ENCODE measurements at places on chromosomes 6 and 20.

- DNase-seq, result no peak
Measured at GRCh38 chr6:168602576-168602975, 161.6 kb downstream of the SMOC2 start.

- DNase-seq, result no peak
Measured at GRCh38 chr20:2509468-2509781, 710 bp upstream of the ZNF343 start.

DNA sequence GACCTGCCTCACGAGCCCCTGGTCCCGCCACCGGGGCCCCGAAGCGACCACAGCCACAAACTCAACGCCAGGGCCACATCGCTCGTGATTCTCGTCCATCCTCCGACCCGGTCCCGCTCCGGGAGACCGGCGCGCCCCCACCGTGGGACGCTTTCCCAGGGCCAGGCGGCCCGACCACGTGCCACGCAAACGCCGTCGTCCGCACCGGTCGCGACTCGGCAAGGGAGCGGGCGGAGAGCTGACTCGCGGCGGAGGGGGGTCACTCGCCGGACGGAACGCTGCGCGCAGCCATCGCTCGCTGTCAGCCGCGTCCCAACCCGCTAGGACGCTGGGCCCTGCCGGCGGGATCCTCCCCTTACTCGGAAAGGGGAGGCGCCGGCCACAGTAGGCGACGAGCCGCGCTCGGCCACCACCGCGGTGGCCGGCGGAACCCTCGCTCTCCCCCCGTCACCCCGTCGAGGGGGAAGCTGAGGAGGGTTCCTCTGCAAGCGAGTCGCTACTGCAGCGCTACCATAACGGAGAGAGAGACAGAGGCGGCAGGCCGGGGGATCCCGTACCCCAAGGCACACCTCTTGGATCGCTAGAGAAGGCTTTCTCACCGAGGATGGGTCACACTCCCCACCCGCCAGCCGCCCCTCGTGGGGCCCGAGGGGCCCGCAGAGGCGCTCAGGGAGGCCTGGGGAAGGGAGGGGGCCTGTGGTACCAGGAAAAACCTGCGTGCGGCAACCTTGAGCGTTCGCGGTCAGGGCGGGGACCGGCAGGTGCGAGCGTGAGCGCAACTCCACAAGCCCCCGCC is 511.8 kb upstream of the ZNF337 start:
- no peak for DNase-seq

DNA sequence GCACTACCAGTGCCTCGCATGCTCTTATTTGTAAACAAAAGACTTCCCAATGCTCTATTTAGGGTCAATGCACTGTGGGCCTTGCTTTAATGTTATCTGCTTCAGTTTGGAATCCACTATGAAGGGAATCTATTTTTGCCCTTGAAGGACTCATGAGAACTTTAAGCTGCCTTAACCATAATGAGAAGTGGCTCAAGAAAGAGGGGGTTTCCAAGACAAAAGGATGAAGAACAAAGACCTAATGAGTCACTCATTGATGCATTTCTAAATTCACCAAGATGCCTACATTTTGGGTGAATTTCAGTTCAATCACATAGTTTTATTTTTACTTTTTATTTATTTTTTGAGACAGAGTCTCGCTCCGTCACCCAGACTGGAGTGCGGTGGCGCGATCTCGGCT is 228.2 kb downstream of the LY86 start:
- DNase-seq, result no peak

DNA sequence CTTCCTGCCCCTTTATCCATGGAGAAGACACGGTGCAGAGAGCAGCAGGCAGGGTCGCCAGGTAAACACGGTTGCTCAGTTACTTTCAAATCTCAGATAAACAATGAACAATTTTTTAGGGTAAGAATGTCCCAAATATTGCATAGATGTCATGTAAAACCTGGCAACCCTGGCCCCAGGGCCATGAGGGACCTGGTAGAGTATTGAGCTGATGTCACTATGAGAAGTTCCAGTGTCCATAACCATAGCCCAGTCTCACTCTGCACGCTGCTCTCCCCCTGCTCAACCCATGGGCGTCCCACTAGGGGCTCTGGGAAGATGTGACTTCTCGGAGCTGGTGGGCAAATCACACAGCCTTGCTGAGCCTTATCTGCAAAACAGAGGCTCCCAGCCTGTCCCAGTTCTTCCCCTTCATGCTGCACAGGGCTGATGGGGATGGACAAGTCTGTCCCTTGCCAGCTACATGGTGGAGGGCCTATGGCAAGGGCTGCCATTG is 71.3 kb upstream of the TOP1 start:
- no peak for DNase-seq

DNA sequence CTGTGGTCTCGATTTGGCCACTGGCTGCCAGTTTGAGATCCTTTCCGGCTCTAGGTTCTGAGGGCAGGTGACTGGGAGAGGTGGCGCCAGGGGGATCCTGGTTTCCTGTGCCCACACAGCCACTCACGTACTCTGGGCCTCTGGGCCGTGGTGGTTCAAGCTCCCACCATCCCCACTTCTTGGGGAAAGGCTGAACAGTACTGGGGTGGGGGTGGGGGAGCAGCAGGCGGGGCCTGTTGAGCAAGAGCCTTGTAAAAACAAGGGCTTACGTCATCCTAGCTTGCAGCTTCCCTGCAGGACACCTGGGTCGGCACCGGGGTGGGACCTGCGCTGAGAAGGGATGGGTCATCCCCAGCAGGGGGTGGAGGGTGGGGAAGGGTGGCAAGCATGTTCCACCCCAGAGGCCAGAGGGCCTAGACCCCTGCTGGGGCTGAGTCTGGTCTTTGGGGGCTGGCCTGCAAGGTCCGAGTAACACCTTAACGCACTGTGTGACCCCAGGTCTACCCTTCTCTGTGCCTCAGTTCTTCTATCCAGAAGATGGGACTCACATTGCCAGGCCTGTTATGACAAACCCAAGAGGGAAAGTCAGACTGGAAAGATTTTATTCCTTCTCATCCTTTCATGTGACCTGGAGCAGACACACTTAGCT is 3.1 kb upstream of the CEBPB start:
- DNase-seq, result no peak

- no peak for DNase-seq
Measured at GRCh38 chr20:1920252-1920651, 25.0 kb downstream of the SIRPA start.

DNA sequence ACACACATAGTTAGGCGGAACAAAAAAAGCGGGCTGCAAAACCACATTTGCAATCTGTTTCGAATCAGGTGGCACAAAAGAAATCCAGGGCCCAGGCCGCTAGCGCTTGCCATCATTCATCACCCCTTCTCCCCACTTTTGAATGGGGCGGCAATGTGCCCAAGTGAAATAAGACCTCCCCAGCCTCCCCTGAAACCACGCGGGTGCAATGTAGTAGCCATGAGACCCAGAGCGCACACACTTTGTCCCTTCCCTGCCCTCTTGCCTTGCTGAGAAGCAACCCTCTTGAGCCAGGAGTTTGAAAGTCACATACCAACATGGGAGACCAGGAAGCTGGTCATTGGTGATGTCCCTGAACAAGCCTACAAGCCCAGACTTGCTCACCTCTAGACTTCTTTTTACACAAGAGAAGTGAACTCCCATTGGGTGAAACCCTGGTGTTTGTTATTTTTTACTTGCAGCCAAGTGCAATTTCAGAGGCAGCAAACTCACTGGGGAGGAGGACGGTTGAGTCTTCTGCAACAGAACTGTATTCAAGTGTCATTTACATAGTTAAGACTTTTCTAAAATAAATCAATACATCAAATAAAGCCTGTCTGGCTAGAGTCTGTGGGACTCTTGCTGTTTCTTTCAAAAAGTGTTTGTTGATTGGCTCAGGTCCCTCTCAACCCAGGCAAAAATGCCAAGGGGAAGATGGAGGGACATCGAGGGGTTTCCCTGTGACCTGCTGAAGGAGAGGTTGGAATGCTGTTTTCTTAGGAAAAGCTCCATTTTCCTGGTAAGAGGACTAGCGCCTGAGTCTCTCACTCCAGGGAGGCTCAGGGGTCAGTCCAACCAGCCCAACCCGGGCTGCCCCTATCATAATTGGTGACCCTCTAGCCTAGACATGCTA is 138.1 kb upstream of the PTPN1 start:
- no peak for DNase-seq

DNA sequence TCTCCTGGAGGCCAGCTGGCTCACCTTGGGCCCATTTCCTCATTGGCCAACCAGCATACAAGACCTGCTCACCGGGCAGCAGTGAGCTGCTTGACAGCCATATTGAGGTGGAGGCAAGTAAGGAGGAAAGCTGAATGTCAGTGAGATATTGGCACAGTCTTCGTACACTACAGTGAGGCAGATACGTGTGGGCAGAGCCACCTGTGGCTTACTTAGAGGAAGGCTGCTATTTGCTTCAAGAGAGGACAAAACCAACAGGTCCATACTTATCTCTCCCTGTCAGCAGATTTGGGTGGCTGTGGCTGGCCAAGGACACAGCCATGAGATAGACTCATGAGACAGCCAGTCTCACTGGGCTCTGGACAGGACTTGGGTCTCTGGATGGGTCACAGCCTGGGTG is 15.1 kb upstream of the MCM3 start:
- DNase-seq, result no peak

Measured in stimulated activated CD8-positive, alpha-beta memory T cell treated with anti-CD3 and anti-CD28 coated beads, Interleukin-4, amount 100 ng/mL, for 1 hour (primary cell).